ENCODE measurements at places on chromosomes 5 and 9. TPM values are rescaled to one million over a fixed set of nuclear protein-coding genes. Genes with fewer than 3 reads are reported as not detected.
A peak's percentile ranks its signal among the peaks of the same experiment; 100 is the strongest.

DNA sequence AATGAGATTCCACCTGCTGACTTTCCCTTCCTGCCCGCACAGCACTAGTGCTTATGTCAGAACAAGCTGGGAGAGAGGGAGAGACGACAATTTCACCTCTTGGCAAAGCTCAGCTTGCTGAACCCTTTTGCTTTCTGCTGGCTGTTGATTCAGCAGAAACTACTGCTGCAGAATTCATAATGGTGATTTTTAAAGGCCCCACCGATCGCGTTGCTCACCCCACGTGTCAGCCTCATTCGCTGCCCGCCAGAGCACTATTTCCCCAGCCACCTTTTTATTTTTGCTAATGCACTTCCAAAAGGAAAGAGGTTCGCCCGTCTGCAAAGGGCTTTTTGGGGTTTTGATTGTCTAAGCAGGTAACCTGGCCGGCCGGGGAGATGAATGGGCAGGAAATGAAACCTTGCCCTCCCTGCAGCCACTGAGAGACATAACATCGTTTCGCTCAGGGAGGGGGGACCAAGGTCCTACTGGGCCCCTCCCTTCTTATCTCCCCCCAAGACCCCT, 1.3 kb downstream of the PPP2R2B start:
- no peaks in the 10 kb centered on the region for H3K36me3 ChIP-seq
- H3K4me3 ChIP-seq, result peak overlapping the region; percentile 65
- H3K4me1 ChIP-seq, result peaks cover 19% of the 10 kb centered on the region
- DNase-seq, result no peak
- no peaks in the 10 kb centered on the region for H3K27me3 ChIP-seq
- no peak overlapping the region for H3K27ac ChIP-seq

PCDHGB7 gene
- total RNA-seq, result 3.6 TPM

- peaks cover 6% of the 10 kb centered on the region for H3K27me3 ChIP-seq
- DNase-seq, result no peak
- H3K4me1 ChIP-seq, result peaks cover 70% of the 10 kb centered on the region
- H3K27ac ChIP-seq, result peak overlapping the region; percentile 94
- H3K36me3 ChIP-seq, result peaks cover 8% of the 10 kb centered on the region
- peak overlapping the region; percentile 71 for H3K4me3 ChIP-seq
These were observed 5.1 kb downstream of the PITX1 start for GRCh38 chr5:135028791-135029476.

ROPN1L gene
- total RNA-seq, result not detected

SLC6A18 gene
- not detected for total RNA-seq

- DNase-seq, result no peak
- no peaks in the 10 kb centered on the region for H3K27me3 ChIP-seq
- H3K4me3 ChIP-seq, result no peak overlapping the region
- H3K36me3 ChIP-seq, result no peaks in the 10 kb centered on the region
- no peaks in the 10 kb centered on the region for H3K4me1 ChIP-seq
These were observed 54.8 kb upstream of the SGCD start for GRCh38 chr5:156272139-156272538.

- peaks cover 8% of the 10 kb centered on the region for H3K4me1 ChIP-seq
- H3K36me3 ChIP-seq, result no peaks in the 10 kb centered on the region
- DNase-seq, result no peak
- H3K4me3 ChIP-seq, result peak overlapping the region; percentile 34
- H3K27ac ChIP-seq, result peak overlapping the region; percentile 36
These were observed 104.7 kb upstream of the IER5L start for GRCh38 chr9:129282731-129283211.

DNA sequence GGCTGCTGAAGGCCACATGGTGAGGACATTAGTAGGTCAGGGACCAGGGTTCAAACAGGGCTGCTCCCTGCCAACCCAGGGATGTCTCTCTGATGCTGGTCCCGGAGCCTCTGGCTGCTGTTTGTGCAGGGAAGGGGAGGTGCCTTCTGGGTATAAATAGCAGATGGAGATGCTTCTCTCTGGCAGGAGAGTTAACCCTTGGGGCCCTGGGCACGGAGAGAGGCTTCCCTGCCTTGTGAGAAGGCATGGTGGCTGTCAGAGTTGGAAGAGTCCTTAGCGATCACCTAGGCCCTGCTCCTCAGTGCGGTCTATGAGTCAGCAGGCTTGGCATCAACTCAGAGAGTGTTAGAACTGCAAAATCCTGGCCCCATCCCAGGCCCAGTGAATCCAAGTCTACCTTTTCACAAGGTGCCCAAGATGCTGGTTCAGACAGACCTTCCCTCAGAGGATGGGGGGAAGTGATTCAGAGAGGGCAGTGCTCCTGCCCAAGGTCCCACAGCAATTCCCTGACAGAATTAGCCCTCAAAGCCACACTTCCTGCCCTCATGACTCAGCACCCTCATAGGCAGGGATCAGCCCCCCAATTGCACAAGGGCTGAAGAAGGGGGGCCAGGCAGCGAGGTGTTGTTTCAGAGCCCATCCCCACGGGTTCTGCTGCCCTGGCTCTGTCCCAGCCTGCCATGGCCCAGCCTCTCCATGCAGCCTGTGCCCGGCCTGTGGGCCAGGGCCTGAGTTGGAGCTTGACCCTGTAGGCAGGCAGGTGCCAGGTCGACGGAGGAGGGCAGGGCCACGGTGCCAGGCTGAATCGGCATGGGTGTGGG, 25.6 kb downstream of the CAMK2A start:
- no peak overlapping the region for H3K27ac ChIP-seq
- no peaks in the 10 kb centered on the region for H3K36me3 ChIP-seq
- peak; percentile 57 for DNase-seq
- H3K27me3 ChIP-seq, result no peaks in the 10 kb centered on the region

PRRT1B gene
- total RNA-seq, result 10.9 TPM

DNA sequence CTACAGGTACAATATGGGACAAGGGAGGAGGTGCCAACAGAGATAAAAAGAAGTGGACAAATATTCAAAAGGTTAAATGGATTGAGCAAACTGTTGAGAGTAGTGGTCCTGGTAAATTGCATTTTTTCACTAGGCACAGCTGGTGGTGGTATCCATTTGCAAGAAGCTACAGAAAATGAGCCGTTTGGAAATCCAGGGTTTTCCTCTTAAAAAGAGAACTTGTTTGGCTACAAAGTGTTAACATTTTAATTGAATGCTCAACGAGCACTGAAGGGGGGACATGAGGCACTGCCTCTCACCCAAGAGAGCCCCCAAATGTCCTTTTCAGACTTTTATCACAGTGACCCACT, 491 bp upstream of the ZCCHC9 start:
- DNase-seq, result no peak
- H3K4me1 ChIP-seq, result peaks cover 24% of the 10 kb centered on the region
- H3K27ac ChIP-seq, result peak overlapping the region; percentile 90
- H3K27me3 ChIP-seq, result no peaks in the 10 kb centered on the region

DNA sequence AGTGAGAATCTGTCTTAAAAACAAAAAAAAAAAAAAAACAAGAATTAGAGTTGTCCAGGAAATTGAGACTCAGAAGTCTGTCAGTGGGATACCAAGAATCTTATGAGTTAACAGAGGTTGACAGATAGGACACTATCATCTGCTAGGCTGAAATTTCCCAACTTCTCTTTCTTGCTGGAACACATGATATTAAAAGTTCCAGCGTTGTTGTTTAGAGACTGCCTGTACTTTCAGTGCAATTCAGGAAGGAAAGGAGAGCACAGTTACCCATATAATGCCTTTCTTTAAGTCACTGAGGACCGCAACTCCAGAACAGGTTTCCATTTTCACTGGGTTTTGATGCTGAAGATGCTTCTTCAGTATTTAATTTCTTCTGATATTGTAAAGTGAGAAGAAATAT, 13.5 kb downstream of the TRPM6 start:
- H3K27ac ChIP-seq, result no peak overlapping the region
- DNase-seq, result no peak
- no peaks in the 10 kb centered on the region for H3K27me3 ChIP-seq
- no peaks in the 10 kb centered on the region for H3K4me1 ChIP-seq
- no peak overlapping the region for H3K4me3 ChIP-seq

SPINK14 gene
- total RNA-seq, result not detected

TNC gene
- total RNA-seq, result 108 TPM

GRCh38 chr5:138543730-138544104, 681 bp upstream of the ETF1 start:
- peak overlapping the region; percentile 99 for H3K27ac ChIP-seq
- DNase-seq, result no peak
- peak overlapping the region; percentile 97 for H3K4me3 ChIP-seq
- H3K4me1 ChIP-seq, result peaks cover 59% of the 10 kb centered on the region
- no peaks in the 10 kb centered on the region for H3K36me3 ChIP-seq
- H3K27me3 ChIP-seq, result no peaks in the 10 kb centered on the region

DNA sequence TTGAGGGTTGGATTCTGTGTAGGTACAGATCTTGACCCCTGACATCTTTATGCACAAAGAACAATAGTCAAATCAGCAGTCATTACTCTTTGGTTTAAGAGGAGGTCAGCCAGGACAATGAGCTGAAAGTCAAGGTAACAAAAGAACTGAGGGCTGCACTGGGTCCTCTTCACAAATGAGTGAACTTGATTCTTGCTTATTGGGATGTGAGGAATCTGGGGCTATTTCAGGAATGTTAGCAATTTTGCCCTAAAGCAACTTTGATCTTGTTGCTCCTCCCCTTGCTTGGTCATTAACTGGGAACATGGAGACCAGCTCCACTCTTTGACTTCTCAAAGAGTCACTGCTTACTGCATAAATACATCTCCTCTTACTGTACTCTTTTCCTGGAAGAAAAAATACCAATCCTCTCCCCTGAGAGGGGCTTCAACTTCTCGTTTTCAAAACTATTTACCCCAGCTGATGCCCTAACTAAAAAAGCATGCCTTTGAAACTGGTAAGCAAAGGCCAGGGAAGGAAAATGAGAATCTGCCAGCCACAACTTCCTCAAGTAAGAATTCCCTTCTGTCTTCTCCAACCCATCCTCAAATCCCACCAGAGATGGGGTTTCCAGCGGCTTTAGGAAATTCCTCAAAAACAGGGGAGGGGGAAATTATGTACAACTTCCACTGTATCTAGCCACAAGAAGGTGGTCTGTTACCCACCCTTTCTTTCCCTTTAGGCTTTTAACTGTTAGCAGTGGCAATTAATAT, 368.3 kb downstream of the ENC1 start:
- no peaks in the 10 kb centered on the region for H3K27me3 ChIP-seq
- H3K4me1 ChIP-seq, result peaks cover 4% of the 10 kb centered on the region
- H3K4me3 ChIP-seq, result no peak overlapping the region
- no peak overlapping the region for H3K27ac ChIP-seq
- no peaks in the 10 kb centered on the region for H3K36me3 ChIP-seq

- no peak overlapping the region for H3K27ac ChIP-seq
- H3K4me1 ChIP-seq, result peaks cover 12% of the 10 kb centered on the region
These were observed 153.7 kb downstream of the FGF1 start for GRCh38 chr5:142531977-142532780.

SLC1A1 gene
- 13.3 TPM for total RNA-seq

MIER3 gene
- 30.8 TPM for total RNA-seq

GRCh38 chr9:3215658-3216057, 310.1 kb downstream of the RFX3 start:
- no peaks in the 10 kb centered on the region for H3K36me3 ChIP-seq
- no peak for DNase-seq
- H3K27me3 ChIP-seq, result no peaks in the 10 kb centered on the region
- no peaks in the 10 kb centered on the region for H3K4me1 ChIP-seq
- no peak overlapping the region for H3K27ac ChIP-seq
- H3K4me3 ChIP-seq, result no peak overlapping the region

GRCh38 chr9:6562201-6562600, 83.3 kb downstream of the GLDC start:
- no peaks in the 10 kb centered on the region for H3K4me1 ChIP-seq
- H3K36me3 ChIP-seq, result no peaks in the 10 kb centered on the region
- H3K4me3 ChIP-seq, result no peak overlapping the region
- H3K27ac ChIP-seq, result no peak overlapping the region

- no peaks in the 10 kb centered on the region for H3K27me3 ChIP-seq
- peaks cover 8% of the 10 kb centered on the region for H3K4me1 ChIP-seq
- H3K27ac ChIP-seq, result no peak overlapping the region
- DNase-seq, result no peak
- H3K36me3 ChIP-seq, result no peaks in the 10 kb centered on the region
These were observed 108.6 kb upstream of the ATP10B start for GRCh38 chr5:160960592-160960991.

DNA sequence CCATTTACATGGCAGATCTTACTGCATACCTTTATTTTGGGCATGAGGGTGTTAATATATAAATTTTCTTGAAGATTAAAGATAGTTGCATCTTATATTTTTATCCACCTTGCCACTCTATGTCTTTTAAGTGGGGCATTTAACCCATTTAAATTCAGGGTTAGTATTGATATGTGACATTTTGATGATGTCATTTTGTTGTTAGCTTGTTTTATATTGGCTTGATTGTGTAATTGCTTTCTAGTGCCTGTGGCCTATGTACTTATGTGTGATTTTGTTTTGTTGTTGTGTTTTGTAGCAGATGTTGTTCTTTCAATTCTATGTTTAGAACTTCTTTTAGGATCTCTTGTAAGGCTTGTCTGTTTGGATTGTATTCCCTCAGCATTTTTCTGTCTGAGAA, 939.9 kb upstream of the CDH9 start:
- H3K27me3 ChIP-seq, result no peaks in the 10 kb centered on the region
- no peak for DNase-seq
- H3K4me1 ChIP-seq, result no peaks in the 10 kb centered on the region
- no peaks in the 10 kb centered on the region for H3K36me3 ChIP-seq

FAM78A gene
- total RNA-seq, result 3.5 TPM

DNA sequence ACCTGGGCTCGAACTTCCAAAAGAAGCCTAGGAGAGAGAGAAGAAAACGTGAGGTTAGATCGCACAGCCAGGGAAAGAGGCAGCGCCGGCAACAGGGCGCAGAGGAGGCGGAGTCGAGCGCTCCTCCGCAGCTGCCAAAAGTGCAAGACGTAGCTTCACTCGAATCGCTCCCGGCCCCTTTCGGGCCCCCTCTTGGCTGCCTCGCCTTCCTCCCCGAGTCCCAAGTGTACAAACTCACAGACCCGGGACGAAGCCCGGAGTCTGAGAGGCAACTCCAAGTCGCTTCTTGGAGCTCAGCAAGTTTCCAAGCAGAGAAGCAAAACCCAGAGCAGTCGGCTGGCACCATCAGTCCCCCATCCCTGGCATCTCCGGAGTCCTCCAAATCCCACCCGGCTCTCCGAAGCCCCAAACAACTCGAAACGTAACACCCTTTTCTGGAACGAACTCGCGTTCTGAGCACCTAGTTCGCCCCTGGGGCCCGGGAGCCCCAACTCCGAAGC, 1.2 kb downstream of the MIER3 start:
- peak; percentile 93 for DNase-seq
- H3K36me3 ChIP-seq, result peaks cover 18% of the 10 kb centered on the region
- peak overlapping the region; percentile 96 for H3K4me3 ChIP-seq
- H3K27ac ChIP-seq, result peak overlapping the region; percentile 95
- H3K27me3 ChIP-seq, result no peaks in the 10 kb centered on the region
- no peaks in the 10 kb centered on the region for H3K4me1 ChIP-seq
